ENCODE measurements at places on chromosomes 7 and 10.

DNA sequence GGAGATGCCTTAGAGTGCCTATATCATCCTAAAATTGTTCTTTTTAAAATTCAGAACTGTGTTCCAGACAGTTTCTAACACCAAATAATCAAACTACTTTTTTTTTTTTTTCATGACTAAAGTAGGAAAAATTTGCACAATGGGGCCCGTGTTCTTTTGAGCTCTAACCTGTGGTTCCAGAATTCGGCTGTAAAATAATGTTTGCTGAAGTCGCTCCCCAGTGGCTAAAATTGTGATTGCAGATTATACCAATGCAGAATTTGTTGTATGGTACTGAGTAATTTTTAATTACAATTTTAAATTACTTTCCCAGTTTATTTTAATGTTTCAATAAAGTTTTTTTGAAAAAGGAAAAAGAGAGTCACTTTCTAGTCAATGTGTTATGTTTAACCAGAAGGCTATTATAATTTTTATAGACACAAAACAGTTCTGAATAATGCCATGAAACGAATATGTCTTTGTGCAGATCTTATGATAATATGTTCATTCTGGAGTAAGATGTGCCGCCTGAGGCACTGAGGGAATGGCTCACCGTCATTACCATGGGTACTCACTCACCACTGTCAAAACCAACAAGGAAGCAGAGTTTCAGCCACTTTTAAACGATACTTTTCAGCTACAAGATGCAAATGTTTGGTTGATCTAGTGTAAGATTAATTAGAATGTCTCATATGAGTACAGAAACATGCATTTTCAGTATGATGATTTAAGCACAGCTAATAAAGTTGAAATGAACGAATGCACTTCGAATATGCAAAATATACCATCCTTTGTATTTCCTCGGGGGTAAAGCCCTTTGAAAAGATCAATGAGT lies 173.6 kb downstream of the PRKCQ start:
- no peak for DNase-seq

- no peak for DNase-seq
Observed at GRCh38 chr7:64879086-64879730, 23.9 kb upstream of the ZNF273 start.

GRCh38 chr7:156101355-156101754 lies 289.1 kb upstream of the SHH start:
- no peak for DNase-seq

GRCh38 chr7:88316456-88316855 lies 9.8 kb upstream of the STEAP4 start:
- no peak for DNase-seq

- DNase-seq = no peak
Observed at GRCh38 chr10:127618797-127619196, 69.7 kb downstream of the NPS start.

DNA sequence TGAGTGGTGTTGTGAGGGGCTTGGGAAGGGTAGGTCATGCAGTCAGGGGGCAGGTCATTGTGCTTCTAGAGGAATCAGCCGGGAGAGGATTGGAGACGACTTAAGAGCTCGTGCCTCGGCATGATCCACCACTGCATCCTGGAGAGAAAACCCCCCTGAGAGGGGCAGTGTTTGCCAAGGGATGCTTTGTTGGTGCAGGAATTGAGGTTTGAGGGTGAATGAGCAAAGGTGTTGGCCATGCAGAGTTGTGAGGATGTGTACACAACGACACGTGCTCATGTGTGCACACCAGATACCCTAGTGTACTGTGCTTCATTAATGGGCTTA lies 85.6 kb upstream of the ANLN start:
- no peak for DNase-seq

GRCh38 chr10:94546049-94546900 lies 687 bp downstream of the HELLS start:
- DNase-seq = no peak

DNA sequence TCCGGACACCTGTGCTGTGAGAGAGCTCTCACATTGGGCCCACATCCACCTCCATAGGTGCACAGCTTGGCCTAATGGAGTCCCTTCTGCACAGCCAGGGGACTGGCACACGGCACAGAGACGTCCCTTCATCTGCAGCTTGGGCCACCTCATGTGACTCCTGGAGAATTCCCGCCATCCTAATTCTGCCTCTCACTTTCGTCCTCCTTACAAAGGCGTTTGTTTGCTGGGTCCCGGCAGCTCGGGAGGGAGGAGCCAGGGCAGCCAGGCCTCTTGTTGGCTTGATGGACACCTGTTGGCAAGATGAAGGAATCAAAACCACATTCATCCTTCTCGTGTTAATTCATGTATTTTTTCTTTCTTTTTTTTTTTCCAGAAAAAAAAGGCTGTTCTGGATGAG lies 30.7 kb upstream of the TTYH3 start:
- DNase-seq = no peak

DNA sequence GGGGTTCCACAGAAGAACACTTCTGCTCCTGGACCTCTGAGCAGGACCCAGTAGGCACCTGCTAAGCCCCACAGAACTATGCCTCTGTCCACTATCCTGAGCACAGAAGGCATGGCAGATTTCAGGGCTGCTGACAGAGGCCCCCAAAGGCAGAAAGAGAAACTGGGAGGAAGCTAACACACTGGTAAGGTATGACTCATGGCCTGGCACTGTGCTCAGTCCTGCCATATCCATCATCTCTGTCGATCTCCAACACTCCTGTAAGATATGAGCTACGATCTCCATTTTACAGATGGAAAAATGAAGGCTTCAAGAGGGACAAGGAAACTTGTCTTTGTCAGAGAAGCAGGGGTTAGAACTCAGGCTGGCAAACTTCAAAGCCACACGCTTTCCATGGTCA lies 62.2 kb downstream of the GRID1 start:
- no peak for DNase-seq

DNA sequence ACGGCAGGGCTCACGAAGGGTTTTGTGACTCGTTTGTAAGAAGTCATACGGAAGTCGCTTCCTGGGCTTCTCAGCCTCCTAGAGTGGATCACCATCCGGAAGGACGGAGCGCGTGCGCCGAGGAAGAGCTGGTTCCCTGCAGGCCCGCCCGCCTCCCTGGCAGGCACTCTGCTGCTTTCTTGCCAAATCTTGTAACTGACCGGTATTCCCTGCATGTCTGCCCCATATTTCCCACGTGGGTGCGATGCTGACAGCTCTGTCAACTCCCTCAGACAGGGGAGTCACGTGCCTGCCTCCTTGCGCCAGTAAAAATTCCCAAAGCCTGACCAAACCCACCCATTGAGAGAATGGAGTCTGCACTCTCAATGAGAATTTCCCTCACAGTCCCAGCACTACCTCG lies 12.7 kb downstream of the SHH start:
- DNase-seq = no peak

GRCh38 chr10:25849988-25850387 lies 84.0 kb upstream of the MYO3A start:
- DNase-seq = no peak

DNA sequence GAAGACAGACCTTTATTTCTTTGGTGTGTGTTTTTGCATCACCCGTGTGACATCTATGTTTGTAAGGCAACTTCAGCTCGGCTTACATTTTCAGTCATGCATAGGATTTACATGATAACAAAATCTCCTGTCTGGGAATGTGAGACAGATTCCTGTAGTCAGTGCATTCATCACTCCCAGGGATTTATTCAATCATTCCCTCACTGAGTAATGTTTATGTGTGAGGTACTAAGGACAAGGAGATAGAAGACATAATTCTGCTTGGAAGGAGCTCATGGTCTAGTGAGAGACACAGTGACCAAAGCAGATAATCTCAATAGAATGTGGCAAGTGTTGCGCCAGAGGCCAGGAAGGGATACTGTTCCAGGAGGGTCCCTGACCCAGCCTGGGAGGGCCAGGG lies 35.2 kb upstream of the BMPER start:
- no peak for DNase-seq

- DNase-seq = no peak
Observed at GRCh38 chr7:36015733-36016132, 137.3 kb upstream of the EEPD1 start.

GRCh38 chr7:95490231-95490762 lies 4.6 kb downstream of the ASB4 start:
- DNase-seq = no peak

DNA sequence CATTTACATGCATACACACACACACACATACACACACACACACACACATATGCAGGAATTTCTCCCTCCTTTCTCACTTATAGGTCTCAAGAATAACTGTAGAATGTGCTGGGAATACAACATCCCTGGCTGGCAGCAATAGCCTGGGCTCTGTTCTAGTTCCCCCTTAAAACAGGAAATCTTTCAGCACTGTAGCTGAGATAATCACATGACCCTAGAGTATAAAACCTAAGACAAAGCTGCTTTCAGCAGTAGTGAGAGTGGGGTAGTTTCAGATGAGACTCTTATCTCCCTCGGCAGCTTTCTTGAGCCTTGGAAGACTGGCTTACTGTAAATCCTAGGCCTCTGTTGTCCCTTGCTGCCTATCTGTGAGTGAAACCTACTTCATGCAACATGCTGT lies 137.4 kb upstream of the AKR1E2 start:
- no peak for DNase-seq

GRCh38 chr7:96093435-96093834 lies 228.5 kb downstream of the SLC25A13 start:
- no peak for DNase-seq

- no peak for DNase-seq
Observed at GRCh38 chr7:146223851-146224250, 107.2 kb downstream of the CNTNAP2 start.

GRCh38 chr10:124007773-124008145 lies 85.6 kb downstream of the CHST15 start:
- DNase-seq = no peak

- DNase-seq = no peak
Observed at GRCh38 chr7:45384499-45384898, 189.7 kb upstream of the ADCY1 start.

GRCh38 chr10:106284802-106285587 lies 879.5 kb downstream of the SORCS1 start:
- DNase-seq = no peak

- no peak for DNase-seq
Observed at GRCh38 chr10:58867683-58868082, 308.8 kb upstream of the PHYHIPL start.

DNA sequence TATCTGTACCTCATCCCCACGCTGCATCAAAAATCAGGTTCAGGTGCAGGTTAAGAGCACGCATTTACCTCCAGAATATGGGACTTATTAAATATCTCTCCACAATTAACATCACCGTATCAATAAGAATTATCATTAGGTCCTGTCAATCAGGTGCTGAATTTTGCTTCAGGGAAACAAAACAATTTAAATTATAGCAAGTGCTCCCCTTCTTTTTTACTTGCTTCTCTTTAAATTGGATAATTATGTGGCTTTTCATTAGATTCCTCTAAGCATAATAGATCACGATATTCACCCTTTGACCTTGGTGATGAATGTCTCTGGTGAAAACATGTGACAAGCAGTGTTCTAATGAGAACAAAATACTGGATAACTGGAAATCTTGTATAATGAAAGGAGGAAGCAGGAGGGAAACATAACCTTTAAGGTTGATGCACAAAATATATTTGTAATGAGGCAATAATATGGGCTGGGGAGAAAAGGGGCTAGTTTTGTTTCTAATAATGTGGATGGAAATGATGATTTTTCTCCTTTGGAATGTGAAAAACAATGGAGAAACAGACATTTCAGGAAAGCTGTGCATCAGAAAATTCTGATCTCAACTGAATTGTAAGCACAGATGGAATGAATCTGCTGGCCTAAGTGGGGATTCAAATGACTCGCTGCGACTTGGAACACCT lies 166.9 kb downstream of the SNX10 start:
- no peak for DNase-seq

DNA sequence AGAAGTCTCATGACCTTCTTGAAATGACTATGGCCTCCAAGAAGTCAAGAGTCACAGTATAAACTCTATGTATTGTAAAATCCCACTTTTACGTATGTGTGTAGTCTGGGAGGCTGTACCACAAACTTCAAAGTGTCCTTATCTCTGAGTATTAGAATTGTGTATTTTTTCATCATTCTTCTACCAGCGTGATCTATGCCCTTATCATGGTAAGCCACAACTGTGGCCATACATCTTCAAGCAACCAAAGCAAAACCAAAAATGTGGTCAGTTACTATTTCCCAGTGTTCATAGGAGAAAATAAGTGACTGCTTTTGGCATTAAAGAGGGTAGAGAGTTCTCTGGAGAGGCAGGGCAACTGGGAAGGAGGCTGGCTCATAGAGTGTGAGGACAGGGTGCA lies 42.8 kb downstream of the SPOCK2 start:
- no peak for DNase-seq

GRCh38 chr7:117995850-117996650 lies 122.8 kb upstream of the CTTNBP2 start:
- no peak for DNase-seq

Data from activated T-cell treated with anti-CD3 and anti-CD28 coated beads for 1 hour (primary cell).